ENCODE measurements at places on chromosomes 7 and 10.

DNA sequence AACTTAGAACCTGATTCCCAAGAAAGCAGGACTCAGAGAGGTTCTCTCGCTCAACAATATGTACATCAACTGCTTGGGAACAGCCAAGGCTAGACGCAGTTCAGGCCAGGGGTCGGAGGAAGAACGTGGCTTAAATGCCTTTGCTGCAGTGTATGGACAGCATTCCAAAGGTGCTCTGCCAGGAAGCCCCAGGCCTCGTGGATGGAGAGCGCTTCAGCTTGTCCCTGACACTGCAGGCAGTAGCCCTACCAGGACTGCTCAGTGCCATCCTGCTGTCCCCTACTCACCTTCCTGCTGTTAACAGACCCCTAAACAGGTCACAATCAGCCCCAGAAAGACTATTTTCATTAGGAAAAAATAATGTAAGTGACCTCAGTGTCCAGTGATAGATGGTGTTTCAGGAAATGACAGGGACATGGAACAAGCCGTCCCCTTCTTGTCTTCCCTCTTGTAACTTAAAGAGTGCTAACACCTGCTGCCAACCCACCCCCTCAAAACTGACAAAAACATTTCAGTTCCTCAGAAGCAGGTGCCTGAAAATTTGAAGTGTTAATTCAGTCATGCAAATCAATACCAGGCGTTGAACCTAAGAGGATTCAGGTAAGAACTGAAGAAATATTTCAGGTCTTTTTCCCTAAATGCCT, 16.5 kb downstream of the CREB3L2 start:
- no peak for DNase-seq

DNA sequence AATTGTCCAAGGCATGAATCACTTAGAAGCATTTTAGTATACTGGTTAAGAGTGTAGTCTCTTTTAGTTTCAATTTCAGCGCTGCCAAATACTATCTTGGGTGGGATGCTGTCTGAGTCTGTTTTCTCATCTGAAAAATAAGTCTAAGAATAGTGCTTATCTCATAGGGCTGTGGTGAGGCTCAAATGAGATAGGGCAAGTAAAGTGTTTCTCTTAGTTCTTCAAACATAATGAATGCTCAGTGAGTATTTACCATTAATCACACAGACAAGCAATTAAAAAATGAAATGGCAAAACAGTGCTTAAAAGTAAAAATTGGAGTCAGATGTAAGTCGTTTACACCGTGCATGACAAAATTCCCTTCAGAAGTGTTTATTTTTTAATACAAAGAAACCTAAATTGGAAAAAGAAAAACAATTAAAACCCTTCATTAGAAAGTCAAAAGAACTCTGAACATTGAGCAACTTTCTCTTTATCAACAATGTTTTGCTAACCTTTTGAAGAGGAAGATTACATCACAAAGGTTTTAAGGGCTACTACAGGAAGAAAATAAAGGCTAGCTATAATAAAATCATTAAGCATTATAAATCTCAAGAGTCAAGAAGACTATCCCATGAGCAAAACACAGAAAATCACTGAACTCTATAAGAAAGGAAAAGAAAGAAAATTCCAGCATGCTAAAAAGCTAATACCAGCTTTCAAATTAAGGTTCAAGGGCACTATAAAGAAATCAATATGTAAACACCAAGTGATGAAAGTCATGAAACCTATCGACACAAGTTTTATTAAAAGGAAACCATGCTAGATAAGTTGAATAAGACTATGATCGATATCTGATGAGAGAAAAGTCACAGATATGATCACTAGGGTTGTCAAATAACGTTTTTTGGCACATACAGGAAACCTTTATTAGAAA, 45.6 kb upstream of the C1GALT1 start:
- DNase-seq: no peak

GRCh38 chr7:79176859-79177477, 276.5 kb downstream of the MAGI2 start:
- DNase-seq: no peak

DNA sequence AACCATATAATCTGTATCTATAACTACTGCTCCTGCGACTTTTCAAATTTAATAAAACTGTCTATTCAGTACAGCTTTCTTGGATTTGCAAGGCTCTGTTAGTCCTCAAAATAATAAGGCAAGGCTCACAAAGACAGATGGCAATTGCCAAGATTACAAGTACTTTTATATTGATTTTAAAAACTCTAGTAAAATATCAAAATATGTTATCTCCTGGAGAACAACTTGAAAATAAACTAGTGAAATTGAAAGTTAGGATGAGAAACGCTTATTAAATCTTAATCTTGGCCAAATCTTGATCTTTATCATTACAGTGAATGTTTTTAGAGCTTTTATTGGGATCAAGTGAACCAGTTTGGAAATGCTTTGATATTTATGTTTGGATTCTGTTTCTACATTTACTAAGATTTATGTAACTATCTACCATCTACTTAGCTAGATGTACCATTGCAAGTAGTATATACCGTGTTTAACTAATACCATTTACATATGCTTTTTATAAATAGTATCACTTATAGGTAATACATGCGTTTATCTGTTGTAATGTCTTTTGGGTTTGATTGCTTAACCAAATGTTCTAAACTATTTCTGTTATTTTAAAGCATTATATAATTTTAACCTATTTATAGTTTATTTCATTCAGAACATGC, 70.0 kb downstream of the CABCOCO1 start:
- no peak for DNase-seq

DNA sequence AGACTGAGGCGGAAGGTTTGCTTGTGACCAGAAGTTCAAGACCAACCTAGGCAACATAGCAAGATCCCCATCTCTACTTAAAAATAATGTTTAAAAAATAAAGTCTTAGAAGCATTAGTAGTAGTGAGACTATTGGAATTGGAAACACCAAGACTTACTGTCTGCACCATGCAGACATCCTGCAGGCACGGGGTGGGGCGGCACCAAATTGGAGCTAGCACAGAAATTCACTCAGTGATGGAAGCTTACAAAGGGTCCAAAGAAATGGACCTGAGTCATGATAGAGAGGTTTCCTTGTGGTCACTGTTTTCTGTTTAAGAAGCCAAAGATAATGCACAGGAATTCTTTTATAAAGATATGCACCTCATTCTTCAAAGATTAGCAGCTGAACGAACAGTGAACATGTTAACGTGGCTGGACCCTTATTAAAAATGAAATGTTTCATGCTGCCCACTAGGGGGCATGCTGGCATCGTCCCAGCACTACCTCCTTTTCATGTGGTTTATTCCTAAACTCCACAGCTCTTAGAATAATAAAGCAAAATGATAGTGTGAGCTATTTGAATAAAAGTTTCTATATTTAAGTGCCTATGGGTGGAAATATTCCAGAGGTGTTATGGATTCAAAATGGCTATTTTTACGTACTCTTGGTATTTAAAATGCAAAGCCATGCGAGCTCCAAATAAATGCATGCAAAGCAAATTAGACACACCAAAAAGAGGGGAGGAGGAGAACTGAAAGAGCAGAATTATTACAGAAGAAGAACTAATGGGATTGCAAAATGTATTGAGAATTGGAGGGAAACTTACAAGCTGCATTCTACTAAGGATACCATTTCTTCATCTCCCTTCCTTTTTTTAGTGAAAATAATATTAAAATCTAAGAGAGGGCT, 28.6 kb downstream of the PDSS1 start:
- peak; percentile 16 for DNase-seq

Measured in activated CD4-positive, alpha-beta T cell treated with anti-CD3 and anti-CD28 coated beads for 4 hours (primary cell).